ENCODE measurements at places on chromosomes 1 and 21.

- no peak for DNase-seq
Observed at GRCh38 chr1:3717715-3718601, 34.3 kb upstream of the CCDC27 start.

GRCh38 chr1:203165800-203166161 is 9.8 kb downstream of the MYBPH start:
- no peak for DNase-seq

- no peak for DNase-seq
Observed at GRCh38 chr1:9881838-9882249, 28.2 kb downstream of the CTNNBIP1 start.

- no peak for DNase-seq
Observed at GRCh38 chr1:5849550-5849949, 142.7 kb downstream of the NPHP4 start.

- no peak for DNase-seq
Observed at GRCh38 chr1:167016100-167016750, 27.1 kb downstream of the MAEL start.

DNA sequence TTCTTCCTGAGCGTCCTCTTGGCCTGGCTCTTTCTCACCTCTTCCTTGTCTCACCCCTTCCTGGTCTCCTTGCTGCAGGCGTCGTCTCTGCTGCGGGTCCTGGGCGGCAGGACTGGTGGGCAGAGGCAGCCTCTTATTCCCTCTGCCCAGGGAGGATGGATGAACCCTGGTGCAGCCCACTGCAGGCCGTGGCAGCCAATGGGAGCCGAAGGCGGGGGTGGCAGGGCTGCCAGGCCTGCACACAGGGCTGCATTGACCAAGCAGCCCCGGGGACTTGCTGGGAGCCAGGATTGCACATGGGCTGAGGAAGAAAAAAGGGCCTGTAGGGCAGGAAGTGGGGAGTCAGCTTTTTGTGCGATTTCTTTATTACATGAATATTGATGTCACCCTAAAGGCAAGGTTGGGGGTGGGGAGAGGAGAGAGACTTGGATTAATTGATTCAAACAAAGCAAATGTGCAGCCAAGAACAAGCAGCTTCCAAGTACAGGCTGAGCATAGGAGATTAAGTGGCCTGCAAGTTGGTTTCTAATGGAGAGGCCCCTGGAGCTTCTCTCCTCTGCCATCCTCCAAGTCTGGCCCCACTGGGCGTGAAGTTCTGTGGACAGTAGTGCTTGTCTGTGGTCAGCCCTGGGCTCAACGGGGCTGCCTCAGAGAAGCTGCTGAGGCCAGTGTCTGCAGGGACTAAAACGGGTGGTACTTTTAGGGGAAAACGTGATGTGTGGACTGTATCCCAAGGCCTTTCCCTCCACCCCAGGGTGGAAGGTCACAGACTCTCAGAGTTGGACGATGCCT is at the start of gene S100B:
TSS of gene S100B (minus strand) at position 108 of the 792 bp plus-strand sequence. CDS start 2,667 bp downstream, outside the sequence.
- DNase-seq: no peak

DNA sequence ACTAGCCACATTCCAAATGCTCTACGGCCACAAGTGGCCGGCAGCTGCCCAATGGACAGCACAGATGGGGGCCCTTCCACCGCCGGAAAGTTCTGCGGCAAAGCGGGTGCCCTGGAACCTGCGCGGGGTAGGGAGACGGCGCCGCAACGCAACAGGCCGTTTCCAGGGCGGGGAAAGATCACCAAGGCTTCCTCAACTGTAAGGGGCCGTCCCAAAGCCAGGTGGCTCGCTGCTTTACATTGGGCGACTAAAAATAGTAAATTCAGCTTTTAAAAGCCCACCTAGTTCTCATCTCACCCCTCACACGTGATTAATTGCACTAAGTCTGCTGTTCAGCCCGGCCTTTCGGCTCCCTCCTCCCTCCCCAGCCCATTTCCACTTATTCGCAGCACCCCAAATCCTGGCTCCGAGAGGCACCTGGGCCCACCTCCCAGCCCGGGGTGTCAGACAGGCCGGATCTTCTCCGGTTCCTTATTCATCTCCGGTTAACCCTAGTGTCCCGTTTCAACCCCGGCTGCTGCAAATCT is 643 bp downstream of the CFAP298 start:
- DNase-seq: no peak

All from 8988T (cell line).